ENCODE measurements at places on chromosomes 11 and 22.
A peak's percentile ranks its signal among the peaks of the same experiment; 100 is the strongest.

DNA sequence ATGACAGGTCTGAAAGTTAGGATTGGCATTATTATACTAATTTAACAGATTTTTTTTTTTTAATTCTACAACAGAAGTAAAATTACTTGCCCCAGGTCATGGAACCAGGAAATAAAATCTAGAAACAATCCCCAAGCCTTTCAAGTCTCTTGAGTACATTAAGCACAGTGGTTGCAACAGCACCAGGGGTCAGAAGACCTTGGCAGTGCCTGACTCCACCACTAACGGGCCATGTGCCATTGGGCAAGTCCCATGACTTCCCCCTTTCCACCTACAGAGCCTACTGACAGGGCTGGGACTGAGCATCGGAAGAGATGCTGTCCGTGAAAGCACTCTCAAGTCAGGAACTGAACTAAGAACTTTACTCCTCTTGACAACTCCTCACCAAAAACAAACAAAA lies 98.6 kb upstream of the AKIP1 start:
- ATAC-seq, result no peak

GRCh38 chr11:34327804-34328631 lies 29.8 kb downstream of the ABTB2 start:
- ATAC-seq, result no peak

DNA sequence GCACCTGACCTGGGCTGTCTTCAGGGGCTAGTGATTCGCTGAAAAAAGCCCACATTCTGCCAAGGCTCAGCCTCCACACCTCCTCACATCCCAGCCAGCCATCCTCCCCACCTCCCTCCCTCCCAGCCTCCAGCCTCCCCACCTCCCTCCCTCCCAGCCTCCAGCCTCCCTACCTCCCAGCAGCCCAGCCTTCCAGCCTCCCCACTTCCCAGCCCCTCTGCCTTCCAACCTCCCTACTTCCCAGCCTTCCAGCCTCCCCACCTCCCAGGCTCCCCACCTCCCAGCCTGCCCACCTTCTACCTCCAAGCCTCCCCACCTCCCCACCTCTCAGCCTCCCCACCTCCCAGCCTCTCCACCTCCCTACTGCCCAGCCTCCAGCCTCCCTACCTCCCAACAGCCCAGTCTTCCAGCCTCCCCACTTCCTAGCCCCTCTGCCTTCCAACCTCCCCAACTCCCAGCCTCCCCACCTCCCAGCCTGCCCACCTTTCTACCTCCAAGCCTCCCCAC lies 33.7 kb upstream of the TH start:
- no peak for ATAC-seq

DNA sequence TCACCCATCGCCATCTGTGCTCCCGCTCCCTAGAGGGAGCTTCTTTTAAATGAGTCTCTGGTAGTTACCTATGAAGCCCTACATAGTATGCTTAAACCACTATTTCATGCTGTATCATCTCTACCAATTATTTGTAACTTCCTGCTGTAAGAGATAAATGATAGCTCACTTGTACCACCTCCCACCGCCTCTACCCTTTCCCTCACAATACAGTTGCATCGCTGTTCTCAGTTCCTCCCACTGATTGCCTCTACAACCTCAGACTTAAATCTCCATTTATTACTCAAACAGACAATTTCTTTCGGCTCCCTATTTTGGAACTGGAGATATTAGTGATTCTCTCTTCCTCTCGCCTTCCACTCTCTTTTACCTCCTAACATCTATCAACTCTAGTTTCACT lies 222.9 kb upstream of the ZC3H12C start:
- peak; percentile 24 for ATAC-seq

- peak; percentile 11 for ATAC-seq
These were observed 2.1 kb downstream of the AIP start for GRCh38 chr11:67484847-67485311.

- ATAC-seq, result no peak
These were observed 21.9 kb downstream of the ATG16L2 start for GRCh38 chr11:72836111-72836510.

DNA sequence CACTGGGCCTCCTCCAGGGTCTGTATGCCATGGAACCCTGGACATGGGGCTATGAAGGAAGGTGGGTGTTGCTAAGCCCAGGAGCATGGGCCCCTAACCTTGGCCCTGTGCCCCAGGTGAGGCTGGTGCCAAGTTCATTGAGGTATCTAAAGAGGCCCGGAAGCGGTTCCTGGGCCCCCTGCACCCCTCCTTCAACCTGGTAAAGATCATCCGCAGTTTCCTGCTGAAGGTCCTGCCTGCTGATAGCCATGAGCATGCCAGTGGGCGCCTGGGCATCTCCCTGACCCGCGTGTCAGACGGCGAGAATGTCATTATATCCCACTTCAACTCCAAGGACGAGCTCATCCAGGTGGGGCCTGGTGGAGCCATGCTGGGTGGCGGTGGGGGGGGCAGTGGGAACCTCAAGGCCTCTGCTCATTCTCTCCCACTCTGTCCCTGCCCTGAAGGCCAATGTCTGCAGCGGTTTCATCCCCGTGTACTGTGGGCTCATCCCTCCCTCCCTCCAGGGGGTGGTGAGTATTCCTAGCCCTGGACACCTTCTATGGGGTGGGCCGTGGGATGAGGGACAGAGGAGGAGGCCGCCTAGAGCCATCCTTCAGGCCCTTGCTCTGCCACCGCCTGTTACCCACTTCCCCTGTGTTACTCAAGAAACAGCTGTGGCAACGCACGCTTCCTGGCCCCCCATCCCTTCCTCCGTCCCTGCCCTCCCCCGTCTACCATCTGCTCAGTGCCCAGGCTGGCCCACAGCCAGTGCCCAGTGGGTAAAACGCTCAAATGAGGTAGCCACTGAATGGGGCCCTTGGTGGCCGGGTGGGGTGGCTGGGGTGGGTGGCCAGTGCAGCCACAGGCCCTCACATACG lies 3.0 kb downstream of the PNPLA2 start:
- no peak for ATAC-seq

- ATAC-seq, result peak; percentile 31
These were observed 90.9 kb downstream of the PDHX start for GRCh38 chr11:35007277-35007676.

GRCh38 chr11:13260963-13261588 lies 16.5 kb upstream of the BMAL1 start:
- no peak for ATAC-seq

GRCh38 chr11:73221451-73221850 lies 3.4 kb downstream of the P2RY2 start:
- ATAC-seq, result no peak

GRCh38 chr11:75633409-75634066 lies 35.3 kb downstream of the MAP6 start:
- no peak for ATAC-seq

Measured in activated CD4-positive, CD25-positive, alpha-beta regulatory T cell treated with anti-CD3 and anti-CD28 coated beads, Interleukin-2, amount 50 U/mL, for 24 hours (primary cell).